ENCODE measurements at places on chromosomes 3 and 15. TPM values are rescaled to one million over a fixed set of nuclear protein-coding genes. Genes with fewer than 3 reads are reported as not detected.

ZNF620 gene
- 2.2 TPM for total RNA-seq

PLA2G4D gene
- total RNA-seq, result not detected

GLDN gene
- 4.6 TPM for total RNA-seq

CHST14 gene
- 12.4 TPM for total RNA-seq

CKMT1A gene
- total RNA-seq, result 1.2 TPM

NAALADL2 gene
- total RNA-seq, result 0.69 TPM

CPA3 gene
- total RNA-seq, result not detected

TYRO3 gene
- 7.9 TPM for total RNA-seq

CPN2 gene
- not detected for total RNA-seq

GRCh38 chr3:46865031-46865507 is 1.8 kb upstream of the MYL3 start:
- no peak for DNase-seq

- DNase-seq, result no peak
Measured at GRCh38 chr15:38038659-38039442, 104.4 kb downstream of the TMCO5A start.

DNA sequence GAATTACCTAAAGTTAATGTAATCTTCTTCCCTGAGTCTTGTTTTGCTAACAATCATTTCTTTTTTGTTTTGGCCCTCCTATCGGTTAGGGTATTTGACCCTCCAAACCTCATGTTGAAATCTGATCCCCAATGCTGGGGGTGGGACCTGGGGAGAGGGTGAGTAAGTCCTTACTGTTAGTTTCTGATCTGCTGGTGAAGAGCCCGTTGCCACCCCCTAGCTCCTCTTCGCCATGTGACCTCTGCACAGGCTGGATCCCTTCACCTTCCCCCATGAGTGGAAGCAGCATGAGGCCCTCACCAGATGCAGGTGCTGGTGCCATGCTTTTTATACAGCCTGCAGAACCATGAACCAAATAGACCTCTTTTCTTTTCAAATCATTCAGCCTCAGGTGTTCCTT is 62.8 kb upstream of the ADCY5 start:
- no peak for DNase-seq

DNA sequence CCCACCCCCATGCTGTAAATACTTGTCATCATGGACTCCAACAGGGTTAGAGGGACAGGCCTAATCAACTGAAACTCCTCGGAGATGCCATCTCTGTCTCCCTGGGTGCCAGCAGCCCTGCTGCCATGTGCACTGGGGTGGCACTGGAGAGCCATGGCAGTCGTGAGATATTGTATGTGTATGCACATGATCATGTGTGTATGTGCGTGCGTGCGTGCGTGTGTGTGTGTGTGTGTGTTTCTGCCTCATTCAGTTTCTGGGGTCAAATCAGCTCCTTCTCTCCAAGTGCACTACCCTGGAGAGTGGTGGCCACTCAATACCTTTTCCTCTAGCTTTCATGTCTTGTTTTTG is 3.2 kb upstream of the APEH start:
- no peak for DNase-seq

- DNase-seq, result no peak
Measured at GRCh38 chr15:92958105-92958504, 58.0 kb downstream of the CHD2 start.

DNA sequence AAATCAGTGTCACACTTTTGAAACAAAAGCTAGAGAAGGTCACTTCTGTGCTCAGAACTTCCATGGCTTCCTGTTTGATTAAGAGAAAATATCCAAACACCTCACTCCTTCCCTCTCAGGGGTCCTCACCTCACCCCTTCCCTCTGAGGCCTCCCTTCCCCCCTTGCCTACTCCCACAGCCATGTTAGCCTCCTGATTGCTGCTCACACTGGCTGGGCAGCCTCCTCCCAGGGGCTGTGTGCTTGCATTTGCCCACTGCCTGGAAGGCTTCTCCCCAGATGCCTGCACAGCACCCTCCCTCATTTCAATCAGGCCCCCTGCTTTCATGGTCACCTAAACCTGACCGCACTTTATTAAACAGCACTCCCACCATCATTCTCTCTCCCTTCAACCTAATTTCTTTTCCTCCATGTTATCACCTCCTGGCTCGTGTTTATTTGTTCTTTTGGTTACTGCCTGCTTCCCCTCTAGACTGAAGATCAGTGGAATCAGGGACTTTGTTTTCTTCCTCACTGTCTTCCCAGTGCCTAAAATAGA is 10.4 kb downstream of the BOC start:
- DNase-seq, result no peak

DNA sequence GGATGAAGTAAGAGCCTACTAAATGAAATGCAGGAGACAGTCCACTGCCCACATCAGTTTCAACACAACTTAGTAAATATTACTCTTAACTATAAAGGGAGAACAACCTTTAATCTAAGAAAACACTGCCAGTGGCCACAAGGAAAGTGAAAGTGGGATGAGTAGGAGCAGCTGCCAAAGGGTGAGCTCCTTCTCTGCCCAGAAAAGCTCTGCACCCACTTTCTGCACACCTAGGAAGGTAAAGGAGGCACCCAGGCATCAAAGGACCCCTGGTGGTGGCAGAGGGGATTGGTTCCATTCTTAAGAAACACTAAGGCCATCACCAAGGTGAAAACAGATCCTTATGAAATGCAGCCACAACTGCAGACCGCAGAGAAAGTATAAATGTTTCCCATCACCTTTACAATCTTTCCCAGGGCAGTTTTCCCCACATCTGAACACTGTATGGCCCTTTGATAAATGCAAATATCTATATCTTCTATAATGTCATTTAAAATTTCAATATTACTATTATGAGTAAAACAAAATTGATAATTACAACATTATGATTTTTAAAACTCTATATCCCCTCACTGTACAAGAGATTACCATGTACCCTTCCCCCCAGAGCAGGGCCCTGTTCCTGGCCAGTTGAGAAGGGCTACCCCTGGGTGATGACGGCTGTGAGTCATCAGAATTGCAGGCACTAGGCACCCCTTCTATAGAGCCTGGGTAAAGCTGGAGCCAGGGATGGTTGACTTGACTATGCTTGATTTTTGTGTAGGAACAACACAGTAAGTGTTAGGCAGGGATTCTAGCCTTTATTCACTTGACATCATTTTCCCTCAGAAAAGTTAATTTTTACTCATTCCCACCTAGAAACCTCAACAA is 92.0 kb downstream of the SNRK start:
- peak; percentile 3 for DNase-seq

- no peak for DNase-seq
Measured at GRCh38 chr3:158093526-158093925, 12.7 kb downstream of the SHOX2 start.

DNA sequence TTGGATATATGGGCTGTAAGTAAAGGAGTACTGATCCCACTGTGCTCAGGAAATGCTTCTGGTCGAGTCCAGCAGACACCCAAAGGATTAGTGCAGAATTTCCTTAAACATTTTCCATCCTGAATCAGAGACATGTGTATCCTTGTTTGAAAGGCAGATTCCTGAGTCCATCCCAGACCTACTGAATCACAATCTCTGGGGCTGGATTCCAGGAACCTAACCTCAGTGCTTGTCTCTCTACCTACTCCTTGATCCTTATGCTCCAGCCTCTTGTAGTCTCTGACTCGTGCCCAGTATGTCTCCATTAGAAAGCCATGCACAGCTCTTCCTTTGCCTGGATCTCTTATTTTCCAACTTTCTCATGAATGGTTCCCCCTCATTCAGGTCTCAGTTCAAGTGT is 585.8 kb downstream of the NLGN1 start:
- DNase-seq, result no peak

DNA sequence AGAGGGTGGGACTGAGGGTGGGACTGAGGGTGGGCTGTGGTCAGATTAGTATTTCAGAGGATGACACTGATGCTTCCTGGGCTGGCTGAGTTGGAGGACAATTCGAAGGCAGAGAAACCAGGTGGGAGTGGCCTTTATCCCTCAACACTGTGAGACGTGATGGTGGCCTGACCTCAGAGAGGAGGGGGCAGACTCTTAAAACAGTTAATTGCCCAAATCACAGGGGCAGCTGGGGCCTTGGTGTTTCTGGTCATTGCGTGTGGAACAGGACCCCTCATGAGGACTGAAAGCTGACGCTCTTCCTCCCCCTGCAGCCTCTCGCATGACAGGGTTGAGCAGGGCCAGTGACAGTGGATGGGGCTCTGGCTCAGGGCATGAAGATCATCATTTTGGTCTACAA is 18.7 kb downstream of the DNASE1L3 start:
- DNase-seq, result no peak

GRCh38 chr15:40307421-40308211 is at the start of gene PLCB2:
TSS of gene PLCB2 (minus strand) at chr15:40307935. CDS start at chr15:40307672, 263 bp downstream.
- no peak for DNase-seq

- DNase-seq, result peak; percentile 43
Measured at GRCh38 chr15:75727851-75728715, 15.4 kb upstream of the CSPG4 start.

- no peak for DNase-seq
Measured at GRCh38 chr3:186002884-186003472, 65.2 kb upstream of the TRA2B start.

DNA sequence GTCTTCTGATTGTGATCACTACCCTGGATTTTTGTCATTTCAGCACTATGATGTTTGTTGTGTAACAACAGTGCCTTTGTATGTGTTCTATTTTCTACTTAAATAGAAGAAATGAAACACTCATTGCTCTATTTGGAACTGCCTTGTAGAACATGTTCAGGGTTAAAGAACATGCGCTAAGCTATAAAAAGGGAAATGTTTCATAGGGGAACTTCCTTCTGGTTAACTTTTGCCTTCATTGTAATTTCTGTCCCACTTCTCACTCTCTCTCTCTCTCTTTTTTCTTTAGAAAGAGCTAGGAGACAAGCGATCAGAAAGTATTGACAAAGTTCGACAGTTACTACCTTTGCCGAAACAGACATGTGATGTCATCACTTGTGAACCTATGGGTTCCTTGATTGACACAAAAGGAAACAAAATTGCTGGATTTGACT is at the start of gene P2RY12:
TSS of gene P2RY12 (minus strand) at position 13 of the 434 bp plus-strand sequence. CDS start 45,908 bp downstream, outside the sequence.
- DNase-seq, result no peak

DNA sequence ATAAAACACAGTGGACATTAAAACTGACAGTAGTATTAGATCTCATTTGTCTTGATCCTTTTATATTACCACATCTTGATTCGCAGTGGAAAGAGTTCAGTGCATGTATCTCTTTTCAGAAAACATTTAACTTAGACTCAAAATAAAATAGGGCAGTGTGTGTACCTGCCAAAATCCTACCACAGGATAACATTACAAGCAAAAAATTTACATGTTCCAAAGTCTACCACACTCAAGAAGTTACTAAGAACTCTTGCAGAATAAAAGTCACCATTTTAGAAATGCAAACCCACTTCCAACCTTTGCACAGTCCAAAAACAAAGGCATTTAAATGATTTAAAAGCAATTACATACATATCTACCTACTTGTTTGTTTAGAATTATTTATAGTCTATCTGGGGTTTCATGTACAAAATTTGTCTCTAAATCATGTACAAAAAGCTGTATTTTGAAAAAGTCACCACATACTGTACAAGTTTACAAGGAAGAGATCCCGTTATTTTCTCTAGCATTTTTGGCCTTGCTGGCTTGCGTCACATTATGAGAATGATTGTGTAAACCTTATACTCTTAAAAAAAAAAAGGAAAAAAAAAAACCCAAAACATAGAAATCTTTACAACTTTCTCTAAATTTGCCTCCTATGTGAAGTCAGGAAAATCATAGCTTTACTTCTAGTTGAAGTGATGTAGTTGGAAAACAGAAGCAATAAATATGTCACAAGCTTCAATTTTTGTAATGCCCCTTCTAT is 153.8 kb downstream of the ADAM10 start:
- no peak for DNase-seq

- no peak for DNase-seq
Measured at GRCh38 chr3:103440539-103441203, 1005.9 kb downstream of the ZPLD1 start.
